Left lung (tissue), 14 donors: ENCODE measurements at places on chromosomes 7 and 10. TPM values are rescaled to one million over a fixed set of nuclear protein-coding genes. Genes with fewer than 3 reads are reported as not detected.

COMMD3 gene
- 69.8 TPM for polyA plus RNA-seq

CUZD1 gene
- polyA plus RNA-seq = 1.7 TPM

PRRT4 gene
- polyA plus RNA-seq = 2.6 TPM

CFAP58 gene
- 2.2 TPM for polyA plus RNA-seq

MSMB gene
- not detected for polyA plus RNA-seq

ZYX gene
- polyA plus RNA-seq = 117 TPM

TRIM74 gene
- 2.4 TPM for polyA plus RNA-seq

CHST12 gene
- 13.3 TPM for polyA plus RNA-seq

SPDYE16 gene
- polyA plus RNA-seq = 4.9 TPM

ELN gene
- 230 TPM for polyA plus RNA-seq

ACSM6 gene
- polyA plus RNA-seq = 0.43 TPM

PNLIPRP1 gene
- not detected for polyA plus RNA-seq

CPA2 gene
- 0.35 TPM for polyA plus RNA-seq

DNA sequence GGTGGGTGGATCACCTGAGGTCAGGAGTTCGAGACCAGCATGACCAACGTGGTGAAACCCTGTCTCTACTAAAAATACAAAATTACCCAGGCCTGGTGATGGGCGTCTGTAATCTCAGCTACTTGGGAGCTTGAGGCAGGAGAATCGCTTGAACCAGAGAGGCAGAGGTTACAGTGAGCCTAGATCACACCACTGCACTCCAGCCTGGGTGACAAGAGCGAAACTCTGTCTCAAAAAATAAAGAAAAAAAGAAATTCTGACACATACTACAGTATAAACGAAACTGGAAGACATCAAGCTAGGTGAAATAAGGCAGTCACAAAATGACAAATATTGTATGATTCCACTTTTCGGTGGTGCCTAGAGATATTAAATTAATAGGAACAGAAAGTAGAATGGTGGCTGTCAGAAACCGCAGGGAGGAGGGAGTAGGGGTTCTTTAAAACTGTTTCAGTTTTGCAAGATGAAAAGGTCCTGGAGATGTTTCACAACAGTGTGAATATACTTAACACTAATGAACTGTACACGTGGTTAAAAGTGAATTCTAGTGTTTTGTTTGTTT lies 23.2 kb downstream of the PILRA start:
- DNase-seq = no peak

GRCh38 chr10:31274310-31274709 lies 44.7 kb upstream of the ZEB1 start:
- no peak for DNase-seq

GRCh38 chr10:132627666-132628531 lies 90.3 kb downstream of the INPP5A start:
- peak; percentile 69 for DNase-seq

GRCh38 chr7:5231116-5231515 lies 41.1 kb downstream of the WIPI2 start:
- no peak for DNase-seq

- DNase-seq = no peak
Observed at GRCh38 chr7:39125846-39126245, 148.1 kb downstream of the POU6F2 start.

GRCh38 chr7:134632937-134633540 lies 13.6 kb upstream of the BPGM start:
- DNase-seq = peak; percentile 23

DNA sequence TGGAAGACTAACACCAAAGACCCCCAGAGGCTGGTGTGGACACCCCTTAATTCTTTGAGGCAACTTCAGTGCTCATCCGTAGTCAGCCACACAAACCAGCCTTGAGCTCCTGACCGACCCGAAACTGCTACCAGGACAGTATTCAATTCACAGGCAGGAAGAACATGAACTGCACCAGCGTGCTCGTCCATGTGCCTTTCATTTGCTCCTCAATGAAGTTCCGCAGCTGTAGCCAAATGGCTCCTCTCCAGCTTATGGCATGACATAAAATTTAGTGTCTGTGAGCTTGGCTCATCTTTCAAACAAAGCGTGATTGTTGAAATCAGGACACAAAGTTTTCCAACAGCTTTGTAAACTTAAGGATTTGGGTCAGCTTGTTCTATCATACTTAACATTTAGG lies 144.1 kb upstream of the FAM171A1 start:
- DNase-seq = no peak

DNA sequence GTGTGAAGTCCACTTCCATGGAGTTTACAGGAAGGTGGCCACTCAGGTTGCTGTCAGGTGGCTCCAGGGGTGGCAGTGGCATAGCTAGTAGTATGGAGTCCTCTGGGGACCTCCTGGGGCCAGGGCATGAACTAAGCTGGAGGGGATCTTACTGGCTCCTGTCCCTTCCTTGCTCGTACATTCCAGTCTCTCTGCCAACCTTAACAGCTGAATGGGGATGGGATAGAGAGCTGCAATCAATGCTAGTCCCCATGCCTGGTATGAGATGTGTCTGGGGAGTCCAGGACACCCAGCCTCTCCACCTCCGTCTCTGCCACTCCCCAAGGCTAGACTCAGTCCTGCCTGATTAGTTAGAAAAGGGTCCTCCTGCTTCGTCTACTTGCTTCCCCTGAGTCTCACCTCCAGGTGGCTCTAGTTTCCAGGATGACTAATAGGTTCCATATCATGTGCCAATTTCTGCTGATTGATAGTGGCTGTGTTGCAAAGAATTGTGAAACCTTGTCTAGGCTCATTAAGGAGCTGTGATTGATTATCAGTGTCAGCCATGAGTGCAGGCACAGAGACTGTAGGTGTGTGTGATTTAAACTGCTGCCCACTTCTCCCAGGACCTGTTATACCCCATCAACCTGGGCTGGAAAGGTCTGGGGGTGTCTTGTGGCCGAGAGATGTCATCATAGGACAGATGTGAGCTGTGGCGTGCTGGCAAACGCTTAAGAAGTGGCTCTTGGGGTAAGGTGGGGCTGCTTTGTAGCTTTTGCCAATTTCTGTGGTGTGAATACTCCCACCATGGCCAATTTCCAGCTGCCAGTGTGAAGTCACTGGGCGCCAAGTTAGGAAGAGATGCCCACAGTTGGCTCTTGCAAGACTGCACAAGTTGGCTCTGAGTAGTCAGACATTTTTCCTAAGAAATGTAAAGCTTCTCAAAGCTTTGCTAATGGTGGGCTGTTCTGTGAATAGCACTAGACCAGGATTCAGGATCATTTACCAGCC lies 59.8 kb downstream of the COL13A1 start:
- no peak for DNase-seq

DNA sequence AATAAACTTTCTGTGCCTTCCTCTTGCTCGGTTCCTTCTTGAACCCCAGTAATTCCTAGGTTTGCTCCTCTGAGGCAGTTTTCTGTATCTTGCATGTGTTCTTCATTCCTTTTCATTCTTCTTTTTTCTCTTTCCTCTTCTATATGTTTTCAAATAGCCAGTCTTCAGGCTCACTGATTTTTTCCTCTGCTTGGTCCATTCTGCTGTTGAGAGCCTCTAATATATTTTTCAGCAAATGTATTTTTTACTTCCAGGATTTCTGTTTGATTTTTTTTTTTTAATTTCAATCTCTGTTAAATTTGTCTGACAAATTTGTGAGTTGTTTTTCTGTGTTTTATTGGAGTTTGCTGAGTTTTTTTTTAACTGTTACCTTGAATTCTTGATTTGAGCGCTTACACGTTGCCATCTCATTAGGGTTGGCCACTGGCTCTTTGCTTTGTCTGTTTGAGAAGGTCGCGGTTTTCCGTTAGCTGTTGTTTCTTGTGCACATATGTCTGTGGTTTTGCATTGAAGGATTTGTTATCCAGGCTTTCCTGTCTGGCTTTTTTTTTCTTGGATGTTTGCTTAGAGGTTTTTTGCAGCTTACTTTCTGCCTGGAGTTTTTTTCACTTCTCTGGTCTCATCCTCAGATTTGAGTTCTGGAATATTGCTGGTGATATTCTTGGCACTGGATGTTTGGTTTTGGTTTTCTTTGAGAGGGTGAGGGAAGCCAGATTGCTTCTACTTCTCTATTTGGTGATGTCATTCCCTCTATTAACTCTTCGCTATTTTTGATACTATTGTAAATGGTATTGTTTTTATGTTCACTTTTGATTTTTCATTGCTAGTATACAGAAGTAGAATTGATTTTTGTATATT lies 12.7 kb downstream of the SPRN start:
- no peak for DNase-seq

- no peak for DNase-seq
Observed at GRCh38 chr10:6591668-6592067, 11.6 kb upstream of the PRKCQ start.

- no peak for DNase-seq
Observed at GRCh38 chr10:28587270-28587969, 54.5 kb downstream of the WAC start.

GRCh38 chr7:110604885-110605284 lies 486.0 kb upstream of the LRRN3 start:
- DNase-seq = no peak

DNA sequence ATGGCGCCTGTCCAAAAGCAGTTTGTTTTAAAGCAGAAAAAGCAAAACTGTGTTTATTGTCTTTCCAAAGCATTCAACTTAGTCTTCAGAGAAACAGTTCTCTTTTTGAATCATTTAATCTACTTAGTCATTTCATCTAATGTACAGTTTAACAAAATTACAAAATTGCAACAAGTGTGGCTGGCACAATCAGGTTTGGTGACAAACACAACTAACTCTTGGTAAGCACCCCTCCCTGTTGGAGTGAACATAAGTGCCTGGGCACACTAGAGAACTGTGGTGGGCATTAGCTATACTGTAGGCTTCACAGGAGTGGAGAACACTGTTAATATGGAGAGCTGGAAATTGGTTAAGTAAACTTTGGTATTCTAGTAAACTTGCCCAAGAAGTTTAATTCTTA lies 6.9 kb downstream of the CREM start:
- no peak for DNase-seq

- no peak for DNase-seq
Observed at GRCh38 chr10:29613791-29614190, 21.0 kb downstream of the SVIL start.

GRCh38 chr10:35124540-35124939 lies 2.1 kb upstream of the CREM start:
- no peak for DNase-seq

GRCh38 chr10:9009505-9009904 lies 955.0 kb downstream of the GATA3 start:
- DNase-seq = no peak

DNA sequence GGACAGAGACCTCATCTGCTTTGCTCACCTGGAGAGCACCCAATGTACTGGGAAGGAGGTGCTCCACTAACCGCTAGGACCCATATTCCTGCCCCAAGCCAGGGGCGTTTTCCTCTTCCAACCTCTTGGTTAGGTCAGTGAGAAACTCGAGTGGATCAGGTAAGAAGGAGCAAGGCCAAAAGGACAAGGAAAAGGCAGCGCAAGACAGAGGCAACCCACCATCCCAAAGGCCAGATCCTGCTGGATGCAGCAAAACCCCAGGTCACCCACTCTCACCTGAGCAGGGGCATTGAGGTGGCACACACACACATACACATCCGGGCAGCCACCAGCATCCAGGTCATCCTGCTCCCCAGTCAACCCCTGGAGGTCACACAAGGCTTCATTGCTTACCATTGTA lies 105.1 kb downstream of the GRID1 start:
- DNase-seq = no peak

GRCh38 chr7:79714081-79714480 lies 260.6 kb upstream of the MAGI2 start:
- DNase-seq = no peak

DNA sequence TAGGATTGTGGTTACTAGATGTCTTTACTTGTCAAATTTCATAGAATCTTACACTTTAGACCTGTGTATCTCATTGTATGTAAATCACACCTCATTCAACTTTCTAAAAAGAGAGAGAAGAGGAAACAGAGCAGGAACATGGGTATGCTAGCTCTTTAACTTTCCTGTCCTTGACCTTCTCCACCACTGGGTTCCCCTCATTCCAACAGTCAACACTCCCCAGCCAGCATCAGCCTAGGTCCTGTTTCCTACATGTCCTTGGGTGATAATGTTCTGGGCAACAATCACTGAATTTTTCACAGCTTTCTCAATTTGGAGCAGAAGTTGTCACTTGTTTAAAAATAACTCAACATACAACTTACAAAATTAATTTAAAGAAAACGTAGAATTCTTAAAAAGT lies 9.2 kb upstream of the UNC5B start:
- no peak for DNase-seq

DNA sequence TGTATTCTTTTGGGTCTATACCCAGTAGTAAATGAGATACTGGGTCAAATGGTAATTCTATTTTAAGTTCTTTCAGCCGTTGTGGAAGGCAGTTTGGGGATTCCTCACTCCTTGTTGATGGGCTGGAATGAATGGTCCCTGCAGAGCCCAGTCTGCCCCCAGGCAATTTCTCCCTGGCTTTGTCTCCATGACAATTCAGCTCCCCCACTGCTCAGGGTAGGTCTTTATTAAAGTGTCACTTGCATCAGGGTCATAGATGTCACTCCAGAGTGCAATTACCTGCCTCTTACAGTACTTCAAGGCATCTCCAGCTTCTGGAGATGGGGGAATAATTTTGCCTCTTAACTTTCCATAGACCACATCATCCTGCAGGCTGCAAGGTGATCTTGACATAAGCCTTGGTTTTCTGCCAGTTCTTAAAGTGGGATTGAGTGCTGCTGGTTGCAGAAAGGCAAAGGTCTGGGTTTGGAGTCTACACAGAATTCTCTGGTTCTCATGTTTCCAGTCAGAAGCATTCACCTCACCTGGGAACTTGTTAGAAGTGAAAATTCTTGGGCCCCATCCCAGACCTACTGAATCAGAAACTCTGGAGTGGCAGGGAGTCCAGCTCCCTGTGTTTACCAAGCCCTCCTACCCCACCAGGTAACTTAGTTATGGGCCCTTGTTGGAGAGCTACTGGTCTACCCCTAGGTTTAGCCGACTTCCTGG lies 442.4 kb downstream of the GALNT17 start:
- DNase-seq = no peak

DNA sequence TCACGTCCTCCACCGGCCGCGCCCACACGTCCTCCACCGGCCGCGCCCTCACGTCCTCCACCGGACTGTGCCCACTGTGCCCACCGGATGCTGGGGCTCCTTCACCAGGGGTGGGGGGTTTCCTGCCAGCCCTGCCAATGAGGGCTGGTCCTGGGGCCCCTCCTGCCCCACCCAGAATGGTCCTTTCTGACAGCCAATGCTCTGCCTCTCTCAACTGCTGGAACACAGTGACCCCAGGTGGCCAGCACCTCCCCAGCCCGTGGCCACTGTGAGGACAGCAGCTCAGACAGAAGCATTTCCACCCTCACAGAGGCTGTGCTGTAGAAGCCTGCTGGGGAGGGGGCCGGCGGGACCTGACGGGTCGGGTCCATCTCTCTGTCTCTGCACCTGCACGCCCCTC lies 90.1 kb upstream of the DNAAF5 start:
- no peak for DNase-seq

- DNase-seq = no peak
Observed at GRCh38 chr7:110308791-110309190, 782.1 kb upstream of the LRRN3 start.
